Stimulated activated CD8-positive, alpha-beta memory T cell treated with anti-CD3 and anti-CD28 coated beads, Interleukin-12 subunit alpha, Interleukin-12 subunit beta, amount 100 ng/mL, for 1 hour (primary cell): ENCODE measurements at places on chromosomes 7 and 10.

DNA sequence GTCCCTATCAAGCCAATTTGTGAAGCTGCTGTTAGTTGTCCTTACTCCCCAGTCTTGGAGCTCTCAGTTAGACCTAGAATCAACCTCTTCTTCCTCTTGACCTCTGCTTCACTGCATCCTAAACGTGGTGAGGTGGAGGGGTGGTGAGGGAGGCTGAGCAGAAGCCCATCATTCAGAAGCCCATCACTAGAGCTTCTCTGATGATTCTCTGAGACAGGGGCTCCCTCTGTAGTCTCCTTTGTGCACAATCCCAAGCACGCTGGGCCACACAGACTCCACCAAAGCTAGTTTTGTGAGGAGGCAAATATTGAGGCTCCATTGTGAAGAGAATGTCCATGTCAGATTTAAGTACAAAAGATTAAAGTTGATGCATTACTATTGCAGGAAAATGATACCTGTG lies 163.8 kb upstream of the PRSS1 start:
- DNase-seq, result no peak

GRCh38 chr7:145313551-145313950 lies 477.7 kb upstream of the TPK1 start:
- no peak for DNase-seq

DNA sequence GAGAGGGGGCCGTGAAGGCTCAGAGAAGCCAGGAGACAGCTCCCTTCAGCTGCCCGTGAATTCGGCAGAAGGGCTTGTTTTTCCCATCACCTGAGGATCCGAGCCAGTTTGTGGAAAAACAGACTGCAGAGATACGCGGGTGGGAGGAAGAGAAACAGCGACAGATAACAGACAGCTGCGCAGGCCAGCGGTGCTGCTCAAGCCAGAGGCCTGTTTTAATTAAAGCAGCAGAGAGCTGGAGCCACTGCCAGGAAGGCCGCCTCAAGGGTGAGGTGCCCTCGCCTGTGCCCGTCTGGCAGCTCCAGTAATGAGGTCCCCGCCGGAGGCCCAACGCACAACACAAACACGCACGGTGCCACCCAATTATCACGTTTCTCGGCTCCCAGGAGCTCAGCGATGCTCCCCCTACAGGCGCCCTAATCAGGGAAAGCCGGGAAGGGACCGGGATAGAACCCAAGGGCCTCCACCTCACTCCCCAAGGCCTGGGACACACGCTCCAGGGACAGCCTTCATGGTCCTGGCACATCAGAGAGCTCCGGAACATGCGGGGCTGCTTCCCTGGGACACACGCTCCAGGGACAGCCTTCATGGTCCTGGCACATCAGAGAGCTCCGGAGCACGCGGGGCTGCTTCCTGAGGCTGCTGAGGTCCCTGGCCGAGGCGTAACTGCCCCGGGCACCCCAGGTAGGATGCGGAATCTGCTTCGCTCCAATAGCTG lies 60.6 kb upstream of the DNAAF5 start:
- no peak for DNase-seq

- no peak for DNase-seq
These were observed 123.8 kb downstream of the KCNMA1 start for GRCh38 chr10:77513781-77514331.

- DNase-seq, result no peak
These were observed 38.6 kb downstream of the FZD1 start for GRCh38 chr7:91302794-91303193.

DNA sequence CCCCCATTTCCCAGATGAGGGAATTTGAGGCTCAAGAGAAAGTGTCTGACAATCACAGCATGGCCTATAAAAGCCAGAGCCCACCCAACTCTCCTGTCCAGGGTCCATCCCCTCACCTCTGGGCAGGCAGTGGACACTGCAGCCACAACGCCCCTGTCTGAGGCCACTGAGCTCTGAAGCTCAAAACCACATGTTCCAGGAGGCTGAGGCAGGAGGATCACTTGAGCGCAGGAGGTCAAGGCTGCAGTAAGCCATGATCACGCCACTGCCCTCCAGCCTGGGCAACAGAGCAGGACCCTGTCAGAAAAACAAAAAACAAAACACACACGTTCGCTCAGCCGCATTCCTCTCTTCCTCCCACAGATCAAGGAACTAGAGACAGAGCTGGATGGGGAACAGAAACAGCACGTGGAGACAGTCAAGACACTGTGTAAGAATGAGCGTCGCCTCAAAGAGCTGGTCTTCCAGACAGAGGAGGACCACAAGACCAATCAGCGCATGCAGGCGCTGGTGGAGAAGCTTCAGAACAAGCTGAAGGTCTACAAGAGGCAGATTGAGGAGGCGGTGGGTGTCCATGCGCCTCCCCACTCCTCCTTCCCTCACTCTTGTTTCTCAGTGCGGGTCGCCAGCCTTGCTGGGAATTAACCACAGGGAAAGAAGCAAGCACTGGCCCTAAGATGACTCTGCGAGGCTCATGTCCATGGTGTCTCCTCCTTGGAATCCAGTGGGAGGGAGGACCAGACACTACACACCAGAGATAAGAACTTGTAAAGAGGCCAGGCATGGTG lies 20.0 kb upstream of the ARPC1A start:
- no peak for DNase-seq

DNA sequence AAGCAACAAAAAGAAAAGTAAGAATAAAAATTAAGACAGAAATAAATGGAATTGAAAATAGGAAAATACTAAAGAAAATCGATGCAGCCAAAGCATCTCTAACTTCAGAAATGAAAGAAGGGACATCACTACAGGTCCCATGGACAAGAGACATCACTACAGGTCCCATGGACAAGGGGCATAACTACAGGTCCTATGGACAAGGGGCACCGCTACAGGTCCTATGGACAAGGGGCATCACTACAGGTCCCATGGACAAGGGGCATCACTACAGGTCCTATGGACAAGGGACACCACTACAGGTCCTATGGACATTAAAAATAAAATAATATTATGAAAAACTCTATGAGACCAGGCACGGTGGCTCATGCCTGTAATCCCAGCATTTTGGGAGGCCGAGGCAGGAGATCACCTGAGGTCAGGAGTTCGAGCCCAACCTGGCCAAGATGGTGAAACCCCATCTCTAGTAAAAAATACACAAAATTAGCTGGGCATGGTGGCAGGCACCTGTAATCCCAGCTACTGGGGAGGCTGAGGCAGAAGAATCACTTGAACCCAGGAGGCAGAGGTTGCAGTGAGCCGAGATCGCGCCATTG lies 101.0 kb upstream of the DNAAF5 start:
- DNase-seq, result no peak

GRCh38 chr7:155759740-155760430 lies 52.4 kb downstream of the SHH start:
- DNase-seq, result no peak

DNA sequence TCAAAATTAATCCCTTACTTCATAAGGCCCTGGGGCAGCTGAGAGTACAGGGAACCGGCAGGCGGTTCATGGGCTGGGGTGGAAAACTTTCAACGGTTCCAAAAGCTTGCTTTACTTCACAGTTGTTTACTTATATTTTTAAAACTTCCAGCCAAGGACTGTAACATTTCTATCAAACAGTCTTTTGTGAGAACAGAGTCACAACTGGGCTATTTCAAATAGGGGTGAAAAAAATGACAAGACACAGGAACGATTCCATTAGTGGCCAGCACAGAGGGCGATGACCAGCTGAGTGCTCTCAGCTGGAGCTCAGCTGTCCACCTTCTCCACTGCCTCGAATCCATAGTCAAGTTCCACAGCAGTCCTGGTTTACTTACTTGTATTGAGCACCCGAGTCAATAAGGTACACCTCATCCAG lies 48.2 kb downstream of the XPNPEP1 start:
- DNase-seq, result no peak

- DNase-seq, result peak; percentile 12
These were observed 34.5 kb upstream of the EBLN1 start for GRCh38 chr10:22252224-22252800.

DNA sequence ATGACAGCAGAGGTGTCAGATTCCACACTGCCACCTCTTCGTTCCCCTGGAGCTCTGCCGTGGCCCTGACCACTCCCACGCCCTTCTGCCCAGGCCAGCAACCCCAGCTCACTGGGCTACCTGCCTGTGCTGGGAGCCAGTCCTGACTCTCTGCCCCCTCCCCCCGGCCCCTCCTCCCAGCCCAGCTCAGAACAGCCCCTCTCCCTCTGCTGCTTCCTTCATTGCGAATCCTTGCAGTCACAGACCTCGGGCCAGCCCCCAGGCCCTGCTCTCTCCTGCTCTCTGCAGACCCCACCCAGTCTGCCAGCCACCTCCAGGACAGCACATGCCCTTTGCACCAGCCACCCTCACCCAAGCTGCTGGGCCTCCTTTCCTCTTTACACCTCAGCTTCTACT lies 60.4 kb downstream of the TCERG1L start:
- no peak for DNase-seq
